ENCODE measurements at places on chromosomes 1 and 21.
A peak's percentile ranks its signal among the peaks of the same experiment; 100 is the strongest.

GRCh38 chr21:21163904-21164303 lies 165.7 kb downstream of the NCAM2 start:
- peak; percentile 66 for DNase-seq

- no peak for DNase-seq
These were observed 299.1 kb upstream of the PROX1 start for GRCh38 chr1:213688655-213689054.

GRCh38 chr1:33433509-33434362 lies 2.8 kb upstream of the PHC2 start:
- peak; percentile 100 for DNase-seq

DNA sequence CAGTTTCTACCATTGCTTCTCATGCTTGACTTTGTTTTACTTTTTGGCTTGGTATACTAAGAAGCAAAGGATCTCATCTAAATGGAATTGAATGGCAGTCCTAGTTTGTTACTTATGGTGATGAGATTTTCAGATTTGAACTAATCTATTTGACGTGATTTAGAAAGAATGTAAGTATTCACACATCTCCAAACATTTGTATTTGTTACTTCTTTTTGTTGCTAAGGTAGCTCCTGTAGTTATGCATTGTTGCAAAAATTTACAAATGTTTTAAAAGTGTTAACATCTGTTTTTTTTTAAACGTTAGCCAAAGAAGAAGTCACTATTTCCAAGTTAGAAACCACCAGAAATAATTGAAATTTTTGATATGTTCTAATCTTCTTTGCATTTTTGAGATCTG lies 222.5 kb downstream of the RPS6KC1 start:
- no peak for DNase-seq

- no peak for DNase-seq
These were observed 86.4 kb downstream of the RUNX1 start for GRCh38 chr21:34962586-34963222.

DNA sequence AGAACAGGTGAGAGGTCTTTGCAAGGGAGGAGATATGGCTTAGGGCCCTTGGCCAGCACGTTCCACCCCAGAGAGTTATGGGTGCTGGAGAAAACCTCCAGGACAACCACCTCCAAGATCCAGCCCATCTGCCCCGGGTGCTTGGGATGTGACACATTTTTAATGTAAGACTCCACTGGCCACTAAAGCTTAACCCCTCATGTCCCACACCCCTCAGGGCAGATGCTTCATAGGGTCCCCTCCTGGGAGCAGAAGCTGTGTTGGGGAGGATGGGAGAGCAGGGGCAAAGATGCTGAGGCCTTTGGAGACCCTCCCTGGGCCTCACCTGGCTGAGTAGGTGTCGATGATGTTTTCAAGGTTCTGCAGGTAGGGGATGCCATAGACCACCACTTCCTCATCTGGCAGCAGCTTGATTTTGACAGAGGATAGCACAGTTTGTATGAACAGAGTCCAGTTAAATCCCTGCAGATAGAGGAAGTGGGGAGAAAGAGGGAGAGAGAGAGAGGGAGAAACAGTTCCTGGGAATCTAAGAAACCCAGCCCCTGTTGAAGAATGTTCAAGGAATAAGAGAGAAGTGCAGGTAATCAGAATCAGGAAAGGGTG lies 11.9 kb downstream of the PRXL2B start:
- no peak for DNase-seq

DNA sequence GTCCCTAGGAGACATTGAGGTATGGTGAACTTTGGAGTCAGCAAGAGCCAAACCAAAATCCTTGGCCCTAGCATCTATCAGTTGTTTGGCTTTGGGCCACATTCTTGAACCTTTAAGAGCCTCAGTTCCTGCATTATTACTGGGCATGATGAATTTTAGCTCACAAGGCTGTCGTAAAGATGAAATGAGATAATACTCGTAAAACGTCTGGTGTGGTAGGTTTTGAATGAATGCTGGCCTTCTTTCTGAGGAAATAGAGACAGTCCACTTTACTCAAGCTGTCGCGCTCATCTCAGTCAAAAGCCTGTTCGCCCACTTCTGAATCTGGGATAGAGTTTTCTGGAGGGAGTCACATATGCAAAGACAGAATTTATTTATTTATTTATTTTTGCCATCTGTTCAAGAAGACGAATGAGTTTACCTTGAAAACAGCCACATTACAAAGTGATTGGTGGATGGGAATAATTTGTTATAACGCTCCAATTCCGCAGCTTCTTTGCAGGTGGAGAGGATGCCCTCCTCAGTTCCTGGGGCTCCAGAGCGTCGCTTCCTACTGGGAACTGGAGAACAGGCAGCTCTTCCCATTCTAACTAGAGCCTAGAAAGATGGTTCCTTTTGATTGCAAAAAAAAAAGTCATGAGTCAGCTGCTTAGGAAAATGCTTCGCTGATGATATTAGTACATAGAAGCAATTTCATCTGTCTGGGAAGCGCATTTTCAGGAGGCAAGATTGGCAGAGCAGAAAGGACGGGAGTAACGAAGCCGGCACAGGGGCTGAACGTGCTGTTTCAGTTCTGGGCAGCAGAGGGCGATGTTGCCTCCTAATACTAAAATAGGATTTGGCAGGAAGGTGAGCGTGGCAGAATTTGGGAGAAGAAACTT lies 49.9 kb upstream of the CYP2J2 start:
- DNase-seq: peak; percentile 40

GRCh38 chr21:33370305-33370704 lies 32.9 kb upstream of the IFNGR2 start:
- DNase-seq: no peak

GRCh38 chr1:112458756-112459155 lies 50.0 kb upstream of the WNT2B start:
- DNase-seq: no peak

- no peak for DNase-seq
These were observed 404.0 kb upstream of the VAMP3 start for GRCh38 chr1:7366955-7367665.

DNA sequence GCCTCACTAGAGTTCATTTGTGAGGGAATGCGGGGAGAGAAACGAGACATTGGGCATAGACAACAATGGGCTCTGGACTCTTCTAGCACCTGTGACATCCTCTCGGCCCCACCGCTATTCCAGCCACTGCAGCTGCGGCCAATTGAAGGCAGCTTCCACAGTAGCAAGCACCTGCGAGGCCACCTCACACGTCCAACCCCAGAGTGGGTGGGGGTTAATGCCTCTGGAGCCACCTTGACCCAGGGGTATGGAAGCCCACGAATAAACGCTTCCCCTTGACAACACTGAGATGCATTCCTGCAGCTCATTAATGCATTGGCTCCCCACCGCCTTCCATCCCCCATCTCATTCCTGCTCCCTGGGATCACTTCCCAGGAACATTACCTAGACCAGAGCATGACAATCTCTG lies 104.4 kb downstream of the GLIS1 start:
- no peak for DNase-seq

DNA sequence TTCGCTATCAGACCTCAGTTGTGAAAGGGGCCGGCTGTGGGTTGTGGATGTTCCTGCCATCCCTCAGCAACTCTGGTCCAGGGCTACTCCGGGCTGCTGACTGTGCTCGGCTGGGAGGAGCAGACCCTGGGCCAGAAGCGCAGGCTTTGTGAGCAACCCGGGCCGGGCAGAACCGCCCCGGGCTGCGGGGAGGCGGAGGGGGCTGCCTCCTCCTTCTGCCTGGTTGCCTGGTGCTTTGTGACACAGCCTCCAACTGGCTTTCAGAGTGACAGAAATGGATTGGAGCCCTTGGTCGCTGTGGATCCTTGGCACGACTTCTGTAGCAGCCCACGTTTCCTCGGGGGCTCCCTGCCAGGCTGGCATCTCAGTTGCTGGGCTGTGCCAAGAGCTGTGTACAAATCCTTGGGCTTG lies 10.0 kb downstream of the DRAXIN start:
- DNase-seq: no peak

DNA sequence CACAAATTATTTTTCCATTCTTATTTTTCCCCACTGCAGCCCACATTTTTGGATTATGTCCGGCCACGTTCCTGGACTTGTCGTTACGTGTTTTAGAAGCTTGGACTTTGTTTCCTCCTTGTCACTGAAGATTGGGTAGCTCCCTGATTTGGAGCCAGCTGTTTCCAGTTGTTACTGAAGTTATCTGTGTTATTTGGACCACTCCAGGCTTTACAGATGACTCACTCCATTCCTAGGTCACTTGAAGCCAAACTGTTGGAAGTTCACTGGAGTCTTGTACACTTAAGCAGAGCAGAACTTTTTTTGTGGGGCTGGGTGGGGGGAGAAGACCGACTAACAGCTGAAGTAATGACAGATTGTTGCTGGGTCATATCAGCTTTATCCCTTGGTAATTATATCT lies 12.2 kb upstream of the AXDND1 start:
- DNase-seq: peak; percentile 87

GRCh38 chr21:33866826-33867225 lies 48.8 kb downstream of the ATP5PO start:
- DNase-seq: peak; percentile 54
